ENCODE measurements at places on chromosomes 3 and 15.
A peak's percentile ranks its signal among the peaks of the same experiment; 100 is the strongest.

GRCh38 chr3:58383476-58383875 lies 50.2 kb downstream of the PDHB start:
- DNase-seq, result peak; percentile 88

DNA sequence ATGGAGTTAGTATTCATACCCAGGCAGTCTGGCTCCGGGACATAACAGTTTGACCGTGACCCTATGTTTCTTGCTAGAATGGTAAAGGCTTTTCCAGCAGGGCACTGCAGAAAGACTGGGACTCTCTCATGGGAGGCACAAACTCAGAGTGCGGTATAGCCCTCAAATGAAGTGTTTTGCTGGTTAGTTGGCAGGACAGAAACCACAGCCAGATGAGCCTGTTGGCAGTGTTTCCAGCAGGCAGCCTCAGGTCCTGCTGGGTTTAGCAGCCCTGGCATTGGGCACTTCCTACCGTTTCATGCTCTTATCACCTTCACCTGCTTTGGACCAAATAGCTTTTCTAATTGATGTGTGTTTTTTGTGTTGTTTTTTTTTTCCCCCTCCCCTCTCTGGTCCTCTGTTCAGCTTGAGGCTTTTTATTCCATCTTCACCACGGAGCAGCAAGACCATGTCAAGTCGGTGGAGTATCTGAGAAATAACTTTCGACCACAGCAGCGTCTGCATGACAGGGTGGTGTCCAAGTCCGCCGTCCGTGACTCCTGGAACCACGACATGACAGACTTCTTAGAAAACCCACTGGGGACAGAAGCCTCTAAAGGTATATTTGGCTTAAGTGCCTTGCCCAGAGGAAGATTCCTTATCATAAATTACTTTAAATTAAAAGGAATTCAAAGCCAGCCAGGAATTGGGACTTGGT lies 205.6 kb downstream of the FEZF2 start:
- DNase-seq, result no peak

DNA sequence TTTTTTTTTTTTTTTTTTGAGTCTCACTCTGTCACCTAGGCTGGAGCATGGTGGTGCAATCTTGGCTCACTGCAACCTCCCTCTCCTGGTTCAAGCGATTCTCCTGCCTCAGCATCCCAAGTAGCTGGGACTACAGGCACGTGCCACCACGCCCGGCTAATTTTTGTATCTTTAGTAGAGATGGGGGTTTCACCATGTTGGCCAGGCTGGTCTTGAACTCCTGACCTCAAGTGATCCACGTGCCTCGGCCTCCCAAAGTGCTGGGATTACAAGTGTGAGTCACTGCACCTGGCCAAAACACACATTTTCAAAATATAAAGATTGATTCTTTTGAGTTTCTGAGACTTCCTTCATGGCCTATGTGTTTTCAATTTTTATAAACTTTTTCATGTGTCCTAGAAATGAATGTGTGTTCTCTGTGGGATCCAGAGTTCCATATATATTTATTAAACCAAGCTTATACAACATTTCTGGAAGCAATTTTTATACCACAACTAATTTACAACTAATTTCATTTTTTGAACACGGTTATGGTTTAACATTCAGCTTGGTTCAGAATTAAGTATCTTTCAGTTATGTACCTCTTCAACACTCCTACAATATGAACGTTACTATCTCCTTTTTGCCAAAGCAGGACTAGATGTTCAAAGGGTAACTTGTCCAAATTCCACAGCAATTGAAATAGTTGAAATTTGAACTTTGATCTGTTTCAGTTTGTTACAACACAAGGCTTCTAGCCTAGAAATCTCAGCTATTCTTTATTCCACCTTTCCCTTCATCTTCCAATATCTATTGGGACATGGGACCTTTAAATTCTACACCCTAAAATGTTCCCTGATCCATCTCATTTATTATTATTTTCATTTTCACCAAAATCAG lies 1.5 kb downstream of the ACAD11 start:
- no peak for DNase-seq

DNA sequence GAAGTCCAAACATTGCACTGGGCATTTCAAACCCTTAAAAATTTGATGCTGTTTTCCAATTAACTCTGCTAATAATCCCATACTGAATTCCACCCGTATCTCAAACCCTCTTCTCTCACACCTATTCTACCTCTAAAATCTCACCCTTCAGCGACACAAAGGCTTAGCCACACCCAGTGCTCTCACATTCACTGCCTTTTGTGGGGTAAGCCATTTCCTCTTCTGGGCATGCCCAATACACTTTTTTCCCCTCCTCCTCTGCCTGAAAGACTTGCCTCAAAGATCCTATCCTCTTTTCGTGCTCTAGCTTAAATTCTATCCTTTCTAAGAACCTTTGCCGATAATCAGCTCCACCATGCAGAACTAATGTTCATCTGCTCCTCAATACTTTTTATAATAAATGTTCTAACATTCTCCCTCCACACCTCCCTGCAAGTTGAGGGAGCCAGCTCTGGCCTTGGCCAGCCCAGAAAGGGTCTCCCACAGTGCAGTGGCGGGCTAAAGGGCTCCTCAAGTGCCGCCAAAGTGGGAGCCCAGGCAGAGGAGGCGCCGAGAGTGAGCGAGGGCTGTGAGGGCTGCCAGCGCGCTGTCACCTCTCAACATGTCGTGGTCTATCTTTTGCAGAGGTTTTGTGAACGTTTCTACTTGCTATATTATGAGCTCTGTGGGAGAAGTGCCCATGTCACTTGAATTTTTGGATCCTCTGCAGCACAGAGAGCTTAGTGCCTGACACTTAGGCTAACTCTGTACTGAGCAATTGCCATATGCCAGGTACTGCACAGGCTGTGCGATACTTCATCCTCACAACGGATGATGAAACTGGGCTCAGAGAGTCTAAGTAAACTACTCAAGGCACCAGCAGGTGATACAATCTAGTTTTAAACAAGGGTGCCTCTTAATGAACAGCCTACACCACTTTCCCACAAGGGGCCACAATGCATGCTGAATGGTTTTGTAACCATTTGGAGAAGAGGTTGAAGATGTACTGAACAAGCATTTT lies 53.6 kb upstream of the BCL6 start:
- DNase-seq, result no peak

GRCh38 chr3:157387708-157388435 lies 48.8 kb upstream of the PTX3 start:
- DNase-seq, result no peak

- DNase-seq, result no peak
These were observed 17.1 kb downstream of the MCF2L2 start for GRCh38 chr3:183411216-183411922.

DNA sequence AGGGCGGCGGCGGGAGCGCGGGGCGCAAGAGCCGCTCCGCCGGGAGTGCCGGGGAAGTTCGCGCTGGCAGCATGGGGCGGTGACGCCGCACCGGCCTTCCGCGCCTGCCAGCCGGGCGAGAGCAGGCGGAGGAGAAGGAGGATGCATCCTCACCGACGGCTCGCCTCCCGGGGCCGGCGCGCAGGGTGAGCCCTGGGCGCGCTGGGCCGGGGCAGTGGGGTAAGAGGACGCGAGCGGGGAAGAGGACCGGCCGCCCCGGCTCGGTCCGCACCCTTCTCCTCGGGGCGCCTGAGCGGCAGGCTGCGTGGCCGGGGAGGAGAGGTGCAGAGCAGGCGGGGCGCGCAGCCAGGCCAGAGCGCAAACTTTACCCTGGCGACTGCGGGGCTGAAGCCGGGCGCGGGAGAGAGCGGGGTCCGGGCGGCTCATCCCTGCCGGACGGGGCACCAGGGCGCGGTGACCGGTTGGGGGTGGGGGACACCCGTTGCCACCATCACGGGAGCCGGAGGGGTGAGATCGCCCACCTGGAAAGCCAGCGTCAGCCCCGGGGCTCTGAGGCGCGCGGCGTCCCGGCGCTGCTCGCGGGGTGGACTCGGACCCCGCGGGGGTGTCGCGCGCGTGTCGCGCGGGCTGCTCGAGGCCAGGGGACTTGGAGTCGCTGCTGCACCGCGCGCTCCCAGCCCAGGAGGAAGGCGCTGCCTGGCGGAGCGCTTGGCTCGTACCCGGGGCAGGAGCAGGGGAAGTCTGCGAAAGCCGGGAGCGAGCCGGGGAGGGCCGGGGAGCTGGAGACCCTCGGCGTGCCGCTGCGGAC lies 542 bp downstream of the GABRA5 start:
- DNase-seq, result no peak

DNA sequence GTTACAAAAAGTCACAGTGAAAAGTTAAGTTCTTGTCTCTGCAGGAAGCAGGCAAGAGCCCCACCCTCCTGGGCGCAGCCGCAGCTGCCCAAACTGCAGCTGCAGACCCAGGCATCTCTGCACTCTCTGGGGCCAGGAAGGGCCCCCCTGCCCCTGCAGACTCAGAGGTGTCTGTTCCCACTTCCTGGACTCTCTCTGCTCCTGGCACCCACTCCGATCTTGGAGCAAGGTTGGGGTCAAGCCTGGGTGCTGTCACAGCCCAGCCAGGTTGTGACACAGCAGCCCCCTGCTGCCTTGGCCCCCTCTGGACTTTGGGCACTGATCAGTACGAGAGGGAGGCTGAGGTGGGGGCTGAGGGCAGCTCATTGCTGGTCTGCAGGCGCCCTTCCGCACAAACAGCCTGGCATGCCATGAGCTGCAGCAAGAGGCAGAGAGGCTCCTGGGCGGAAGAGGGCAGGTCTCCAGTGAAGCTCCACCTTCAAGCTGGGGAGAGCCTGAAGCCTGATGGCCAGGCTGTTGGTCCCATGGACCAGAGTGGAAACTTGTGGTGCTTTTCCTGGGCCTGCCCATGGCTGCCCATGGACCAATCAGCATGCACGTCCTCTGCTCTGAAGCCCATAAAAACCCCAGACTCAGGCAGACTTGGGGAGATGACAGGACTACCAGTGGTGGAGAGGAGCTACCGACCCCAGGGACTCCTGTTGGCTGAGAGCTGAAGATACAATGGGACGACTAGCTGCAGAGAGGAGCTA lies 42.9 kb upstream of the LRRFIP2 start:
- DNase-seq, result no peak

DNA sequence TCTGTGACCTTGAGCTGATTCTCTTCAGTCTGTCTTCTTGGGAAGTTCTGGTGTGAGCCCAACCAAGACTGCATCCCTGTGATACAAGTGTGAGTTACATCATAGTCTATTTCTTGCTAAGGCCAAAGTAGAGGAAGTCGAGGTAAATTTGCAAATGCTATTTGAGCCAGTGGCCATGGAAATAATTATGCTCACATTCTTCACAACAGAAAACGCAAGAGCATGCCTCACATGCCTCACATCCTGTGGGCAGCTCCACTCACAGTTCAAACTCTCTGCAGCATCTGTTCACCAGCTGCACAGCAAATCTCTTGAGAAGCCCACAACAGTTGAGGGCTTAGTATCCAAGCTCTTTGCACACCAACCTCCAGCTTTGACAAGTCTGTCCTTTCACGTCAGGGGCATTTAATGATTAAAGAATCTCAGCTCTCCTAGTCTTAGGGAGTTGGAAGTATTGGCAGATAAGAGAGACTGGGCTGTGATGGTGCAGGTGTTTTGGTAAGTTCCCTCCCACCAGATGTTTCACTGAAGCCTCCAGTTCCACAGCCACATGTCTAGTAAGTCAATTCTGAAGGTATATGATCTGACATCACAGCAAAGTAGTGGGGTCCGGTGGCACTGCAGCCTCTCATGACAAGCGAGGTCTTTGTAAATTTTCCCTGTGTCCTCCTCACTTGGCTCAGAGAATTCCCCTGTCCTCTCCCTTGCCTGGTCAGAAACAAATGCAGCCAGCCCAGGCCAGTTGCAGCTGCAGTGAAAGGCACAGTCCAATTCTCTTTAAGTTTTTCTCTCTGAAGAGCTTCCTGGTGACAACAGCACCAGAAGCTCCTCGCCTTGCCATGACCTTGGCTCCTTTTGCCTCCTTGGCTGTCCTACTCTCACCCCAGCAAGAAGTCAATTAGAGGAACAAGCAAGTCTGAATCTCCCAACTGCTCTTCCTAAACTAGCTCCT lies 166.1 kb downstream of the SSR3 start:
- DNase-seq, result peak; percentile 83

- DNase-seq, result peak; percentile 78
These were observed 25.6 kb upstream of the ALDH1L1 start for GRCh38 chr3:126205717-126206655.

- no peak for DNase-seq
These were observed 31.3 kb upstream of the SPTBN5 start for GRCh38 chr15:41925086-41925608.

DNA sequence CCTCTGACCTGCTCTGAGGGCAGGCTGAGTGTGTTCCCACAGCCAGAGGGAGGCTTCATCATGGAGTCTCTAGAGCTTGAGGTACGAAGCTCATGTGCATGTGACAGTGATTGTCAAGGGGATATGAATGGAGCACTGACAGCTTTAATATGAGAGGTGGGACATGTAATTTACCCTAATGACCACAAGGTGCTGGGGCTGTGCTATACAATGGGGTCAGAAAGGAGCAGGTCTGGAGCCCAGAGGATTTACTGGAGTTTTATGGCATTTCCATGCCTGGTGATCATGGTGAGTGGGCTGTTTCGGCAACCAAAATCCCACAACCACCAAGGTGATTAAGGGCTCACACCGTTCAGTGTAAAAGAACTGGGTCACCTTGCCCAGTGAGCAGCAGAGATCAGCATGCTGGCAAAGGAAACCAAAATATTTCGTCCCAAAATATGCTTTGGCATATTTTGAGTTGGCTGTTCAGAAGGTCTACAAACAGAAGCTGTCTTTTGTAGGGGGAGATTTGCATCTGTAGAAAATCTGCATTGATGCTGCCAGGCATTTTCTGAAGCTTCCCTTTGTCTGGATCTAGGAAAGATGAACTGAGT lies 40.1 kb upstream of the RASGRF1 start:
- no peak for DNase-seq

DNA sequence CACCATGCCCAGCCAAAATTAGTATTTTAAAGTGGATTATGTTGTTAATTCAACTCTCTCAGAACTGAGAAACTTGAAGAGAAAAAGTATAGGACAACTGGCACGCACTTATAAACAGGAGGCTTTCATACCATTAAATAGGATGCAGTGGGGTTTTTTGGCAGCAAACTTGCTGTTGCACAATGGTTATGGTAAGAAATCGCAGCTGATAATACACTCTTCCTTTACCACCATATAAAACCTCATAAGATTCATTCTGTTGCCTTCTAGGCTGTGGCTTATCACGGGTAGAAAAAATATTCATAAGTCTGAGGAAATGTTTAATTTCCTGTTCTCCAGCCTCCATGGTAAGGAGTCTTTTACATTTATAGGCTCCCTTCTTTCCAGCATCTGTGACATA lies 95.3 kb downstream of the TMCO5A start:
- peak; percentile 62 for DNase-seq

- no peak for DNase-seq
These were observed 36.1 kb upstream of the TIPARP start for GRCh38 chr3:156638271-156638670.

- DNase-seq, result no peak
These were observed 188.8 kb upstream of the ARL6 start for GRCh38 chr3:97575742-97576141.

DNA sequence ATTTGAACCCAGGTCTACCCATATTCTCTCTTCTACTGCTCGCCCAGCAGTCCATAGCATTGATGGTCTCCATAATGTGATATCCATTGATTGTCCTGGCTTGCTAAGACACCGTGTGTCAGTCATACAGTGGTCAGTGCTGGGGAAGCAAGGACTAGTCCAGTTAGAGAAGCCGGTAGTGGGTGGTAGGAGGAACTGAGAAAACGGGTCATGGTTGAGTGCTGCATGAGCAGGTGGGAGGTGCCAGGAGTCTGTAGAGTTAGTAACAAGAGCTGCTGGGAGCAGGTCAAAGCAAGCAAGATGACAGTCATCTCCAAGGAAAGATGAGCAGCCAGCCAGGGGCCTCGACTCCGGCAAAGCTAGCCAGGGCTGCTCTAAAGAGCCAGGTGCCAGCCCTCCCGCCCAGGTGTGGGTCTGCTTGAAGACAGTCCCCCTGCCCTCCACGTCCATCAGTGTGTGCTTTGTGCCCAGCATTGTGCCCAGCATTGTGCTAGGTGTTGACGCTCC lies 29.5 kb upstream of the USP3 start:
- DNase-seq, result no peak
